ENCODE measurements at places on chromosomes 6 and 20.

- DNase-seq, result peak; percentile 85
Observed at GRCh38 chr6:42407379-42407778, 44.3 kb downstream of the TRERF1 start.

- no peak for DNase-seq
Observed at GRCh38 chr6:126204598-126204997, 135.3 kb upstream of the CENPW start.

GRCh38 chr20:3402453-3402852 is 5.0 kb downstream of the DNAAF9 start:
- no peak for DNase-seq

DNA sequence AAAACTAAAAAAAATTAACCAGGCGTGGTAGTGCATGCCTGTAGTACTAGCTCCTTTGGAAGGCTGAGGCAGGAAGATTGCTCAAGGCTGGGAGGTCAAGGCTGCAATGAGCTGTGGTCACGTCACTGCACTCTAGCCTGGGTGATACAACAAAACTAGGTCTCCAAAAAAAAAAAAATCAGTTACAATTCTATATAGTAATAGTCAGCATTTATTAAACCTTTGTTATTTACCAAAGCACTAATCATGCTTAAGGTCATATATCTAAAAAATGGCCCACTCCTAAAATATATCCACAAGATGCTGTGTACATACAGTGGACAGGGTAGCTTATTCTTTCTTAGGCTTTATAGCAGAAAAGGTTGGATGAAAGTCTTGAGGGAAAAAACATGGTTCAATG is 152.4 kb downstream of the TFAP2A start:
- no peak for DNase-seq

DNA sequence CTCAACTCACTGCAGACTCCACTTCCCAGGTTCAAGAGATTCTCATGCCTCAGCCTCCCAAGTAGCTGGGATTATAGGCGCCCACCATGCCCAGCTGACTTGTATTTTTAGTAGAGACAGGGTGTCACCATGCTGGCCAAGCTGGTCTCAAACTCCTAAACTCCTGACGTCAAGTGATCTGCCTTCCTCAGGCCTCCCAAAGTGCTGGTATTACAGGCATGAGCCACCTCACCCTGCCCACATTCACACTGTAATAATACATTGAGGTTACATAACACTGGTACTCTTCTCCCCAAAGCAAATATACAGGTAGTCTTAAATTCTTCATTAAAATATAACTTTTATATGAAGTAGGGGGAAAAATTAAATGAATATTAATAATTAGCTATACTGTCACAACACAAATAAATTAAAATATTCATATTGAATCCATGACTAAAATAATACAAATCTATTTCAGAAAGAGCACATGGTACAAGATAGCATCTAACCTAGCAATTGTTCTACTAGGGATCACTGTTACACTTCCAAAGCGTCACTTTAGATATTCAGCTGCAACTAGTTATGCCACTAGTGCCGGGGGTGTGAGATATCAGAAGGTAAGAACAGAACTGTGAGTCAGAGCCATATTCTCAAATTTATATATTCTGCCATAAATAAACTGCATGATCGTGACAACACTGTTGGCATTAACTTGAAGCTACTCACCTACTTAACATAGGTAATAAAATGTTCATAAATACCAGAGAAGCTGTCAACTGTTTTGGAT is 169.1 kb upstream of the SHLD1 start:
- peak; percentile 8 for DNase-seq

DNA sequence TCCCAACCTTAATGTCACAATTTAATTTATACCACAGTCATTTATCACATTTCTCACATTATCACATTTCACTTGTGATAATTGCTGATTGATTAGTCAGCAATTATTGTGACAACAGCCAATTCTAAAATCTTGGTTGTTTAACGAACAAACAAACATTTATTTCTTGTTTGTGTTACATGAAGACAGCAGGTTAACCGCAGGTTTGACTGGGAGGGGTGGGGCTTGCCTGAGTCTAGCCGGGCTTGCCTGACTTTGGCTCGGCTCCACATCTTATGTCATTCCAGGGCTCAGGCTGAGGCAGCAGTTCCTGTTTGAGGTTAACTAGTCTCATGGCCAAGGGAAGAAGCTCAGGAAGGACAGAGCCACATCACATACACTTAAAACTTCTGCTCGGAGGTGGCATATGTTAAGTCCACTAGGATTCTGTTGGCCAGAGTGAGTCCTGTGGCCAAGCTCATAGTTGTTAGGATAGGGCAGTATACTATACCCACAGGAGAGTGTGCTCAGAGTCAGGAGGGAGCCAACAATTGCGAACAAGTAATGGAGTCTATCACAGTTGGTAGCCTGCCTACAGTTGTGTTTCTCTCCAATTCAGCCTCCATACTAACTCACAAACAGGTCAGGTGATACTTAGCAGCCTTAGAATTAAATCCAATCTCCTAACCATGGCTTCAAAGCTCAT is 90.0 kb upstream of the IFNGR1 start:
- peak; percentile 84 for DNase-seq

GRCh38 chr6:157091243-157091642 is 232.1 kb downstream of the TMEM242 start:
- DNase-seq, result no peak

DNA sequence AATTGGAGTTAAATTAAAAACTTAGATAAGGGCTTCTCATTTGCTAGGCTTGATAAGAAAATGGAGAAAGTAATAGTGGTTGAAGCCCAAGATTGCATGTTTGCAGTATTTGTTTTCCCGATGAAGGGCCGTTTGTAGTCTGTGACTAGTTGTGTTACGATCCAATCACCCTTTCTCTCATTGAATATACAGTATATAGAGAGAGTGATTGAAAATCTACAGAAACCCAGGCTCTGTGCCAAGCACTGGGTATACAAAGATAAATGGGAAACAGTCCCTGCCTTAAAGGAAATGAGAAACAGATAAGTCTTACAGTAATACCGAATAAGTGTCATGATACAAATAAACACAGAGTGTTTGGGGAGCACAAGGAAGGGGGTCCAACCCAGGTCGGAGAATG is 55.2 kb upstream of the CDKAL1 start:
- DNase-seq, result no peak

- DNase-seq, result no peak
Observed at GRCh38 chr20:37934634-37935375, 31.9 kb downstream of the VSTM2L start.

DNA sequence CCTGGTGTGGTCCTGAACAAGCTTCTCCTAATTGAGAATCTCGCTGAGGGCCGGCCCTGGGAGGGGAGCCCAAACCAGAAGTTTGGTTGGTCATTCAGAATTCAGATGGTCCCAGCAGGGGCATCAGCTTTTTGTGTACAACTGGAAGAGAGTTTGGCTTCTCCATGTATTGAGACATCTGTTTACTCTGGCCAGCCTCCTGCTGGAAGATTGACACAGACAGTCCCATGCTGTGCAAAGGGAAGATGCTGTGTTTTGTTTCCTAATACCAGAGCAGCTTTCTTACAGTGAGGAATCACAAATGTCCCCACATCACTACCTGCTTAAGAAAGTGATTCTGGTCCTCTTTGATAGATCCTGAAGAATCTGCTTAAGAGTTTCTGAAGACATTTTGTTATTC is 97.8 kb downstream of the PLEKHG1 start:
- DNase-seq, result no peak

DNA sequence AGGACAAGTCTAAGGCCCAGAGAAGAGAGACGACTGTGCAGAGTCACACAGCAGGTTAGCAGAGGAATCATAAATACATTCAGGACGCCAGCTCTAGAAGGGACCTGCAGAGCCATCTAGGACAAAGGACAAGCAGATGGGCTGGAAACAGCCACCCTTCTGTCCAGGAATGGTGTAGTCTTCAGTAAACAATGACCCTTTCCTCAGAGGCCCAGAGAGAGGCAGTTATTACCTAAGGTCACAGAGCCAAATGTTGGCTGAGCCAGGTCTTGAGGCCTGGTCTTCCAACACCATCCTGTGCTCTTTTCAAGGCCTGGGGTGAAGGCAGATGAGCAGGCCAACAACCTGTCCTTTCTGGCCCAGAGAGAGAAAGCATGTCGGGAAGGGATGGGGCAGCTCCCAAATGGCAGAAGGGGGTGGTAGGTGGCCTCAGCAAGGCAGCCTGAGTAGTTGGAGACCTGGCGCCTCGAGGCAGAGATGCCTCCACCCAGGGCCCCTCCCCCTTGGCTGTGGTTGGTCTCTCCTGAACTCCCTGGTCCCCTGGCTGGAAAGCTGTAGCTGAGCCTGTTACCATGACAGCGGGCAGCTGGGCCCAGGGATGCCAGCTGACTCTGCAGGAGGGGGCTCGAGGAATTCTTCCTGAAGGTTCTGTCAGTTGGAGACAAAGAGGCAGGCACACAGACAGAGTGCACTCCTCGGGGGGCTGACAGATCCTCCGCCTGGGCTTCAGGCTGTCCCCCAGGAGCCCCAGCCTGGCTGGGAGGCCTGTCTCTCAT is 24.8 kb downstream of the EPB41L1 start:
- no peak for DNase-seq

GRCh38 chr6:138971601-138972000 is 16.5 kb downstream of the REPS1 start:
- DNase-seq, result peak; percentile 21

GRCh38 chr20:49282584-49283171 is 4.8 kb upstream of the ZNFX1 start:
- DNase-seq, result no peak

DNA sequence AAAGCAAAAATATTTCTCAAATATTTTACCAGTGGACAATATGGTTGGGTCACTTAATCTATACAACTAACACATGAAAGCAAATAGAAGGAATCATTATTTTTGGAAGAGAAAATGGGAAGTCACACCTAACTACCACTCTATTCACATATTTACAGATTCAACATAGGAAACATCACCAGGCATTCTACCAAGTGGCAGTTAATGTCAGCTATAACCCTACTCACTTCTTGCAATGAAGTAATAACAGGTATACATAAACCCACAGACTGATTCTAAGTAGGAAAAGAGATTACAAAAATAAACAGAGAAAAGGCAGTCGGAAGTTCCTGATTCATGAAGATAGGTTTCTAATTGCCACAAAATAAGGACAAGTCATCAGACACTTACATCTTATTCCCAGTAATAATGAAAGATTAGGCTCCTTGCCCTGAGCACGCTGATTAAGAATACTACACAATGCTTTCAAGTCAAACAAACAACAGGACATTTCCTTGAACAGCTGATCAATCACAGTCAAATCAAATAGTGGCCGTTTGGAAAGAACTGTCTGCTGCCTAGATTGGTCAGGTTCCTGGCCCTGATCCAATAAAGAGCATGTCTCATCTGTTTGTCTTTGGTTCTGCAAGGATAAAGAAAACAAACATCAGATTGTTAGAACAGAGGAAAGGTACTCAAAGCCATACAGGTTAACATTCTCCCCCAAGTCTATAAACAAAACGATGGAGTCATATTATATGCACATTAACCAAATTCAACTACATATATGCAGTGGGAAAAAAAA is 79.2 kb upstream of the PLN start:
- DNase-seq, result no peak

GRCh38 chr6:89385156-89385667 is 26.9 kb downstream of the RRAGD start:
- DNase-seq, result peak; percentile 47

GRCh38 chr6:56655249-56655648 is 12.6 kb upstream of the DST start:
- DNase-seq, result no peak

- DNase-seq, result no peak
Observed at GRCh38 chr6:89984926-89985750, 90.9 kb downstream of the GJA10 start.

DNA sequence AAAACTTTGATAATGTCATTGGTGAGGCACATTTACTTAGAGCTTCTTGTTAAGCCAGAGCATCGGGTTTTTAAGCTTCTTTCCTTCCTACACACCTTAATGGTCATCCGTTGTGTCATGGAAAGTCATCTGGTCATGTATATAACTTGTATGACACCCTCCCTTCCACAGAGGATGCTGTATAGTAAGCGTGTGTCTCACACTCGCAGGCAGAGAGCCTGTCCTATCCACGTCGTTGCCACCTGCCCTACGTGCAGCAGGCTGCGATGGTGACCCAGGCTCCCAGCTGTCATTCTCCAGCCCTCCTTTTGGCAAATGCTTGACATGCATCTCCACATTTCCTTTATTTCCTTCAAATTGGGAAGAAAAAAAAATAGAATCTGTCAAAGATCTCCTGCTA is 85.6 kb downstream of the MYB start:
- no peak for DNase-seq

GRCh38 chr6:5423251-5423650 is 161.9 kb downstream of the FARS2 start:
- DNase-seq, result no peak

DNA sequence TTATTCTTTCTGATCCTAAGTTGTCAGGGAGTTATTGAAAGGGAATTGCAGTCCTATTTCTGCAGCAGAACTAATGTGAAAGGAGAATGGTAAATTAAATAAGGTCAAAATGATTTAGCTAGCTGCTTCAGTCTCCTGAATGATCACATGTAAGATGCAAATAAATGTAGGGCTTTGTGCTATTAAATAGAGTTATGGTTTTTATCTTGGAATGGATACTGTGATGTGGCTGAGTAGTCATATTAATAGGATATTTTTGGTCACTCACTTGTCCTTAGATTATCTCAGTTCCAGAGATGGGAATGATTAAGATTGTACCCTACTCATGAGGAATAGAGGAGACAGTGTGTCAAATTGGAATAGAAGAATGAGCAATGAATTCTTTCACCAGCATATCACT is 129.6 kb downstream of the PLCB4 start:
- no peak for DNase-seq

- DNase-seq, result no peak
Observed at GRCh38 chr6:111423960-111424846, 58.8 kb downstream of the REV3L start.

GRCh38 chr6:151762817-151763216 is 44.7 kb upstream of the ESR1 start:
- no peak for DNase-seq

- peak; percentile 18 for DNase-seq
Observed at GRCh38 chr20:63498960-63499337, at the start of gene EEF1A2. Gene EEF1A2, minus strand, starts transcription at chr20:63499083. Its CDS starts 1,320 bp downstream, at chr20:63497763.

DNA sequence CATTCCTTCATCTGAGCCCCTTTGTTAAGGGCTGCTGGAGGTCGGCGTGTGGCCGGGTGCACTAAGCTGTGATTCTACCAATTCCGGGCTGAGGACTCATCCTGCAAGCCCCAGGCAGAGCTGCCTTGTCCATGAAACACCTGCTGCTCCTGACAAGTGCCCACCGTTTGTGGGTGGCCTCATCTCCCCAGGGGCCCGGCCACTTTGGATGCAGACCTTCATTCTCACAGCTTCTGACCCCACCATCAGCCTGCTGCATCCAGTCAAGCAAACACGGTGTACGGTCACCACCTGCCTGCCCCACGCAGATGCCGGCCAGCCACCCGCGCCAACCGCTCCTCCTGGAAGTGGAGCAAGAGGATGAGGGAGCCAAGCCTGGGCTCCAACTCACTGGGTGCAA is 382.7 kb downstream of the THBS2 start:
- no peak for DNase-seq

DNA sequence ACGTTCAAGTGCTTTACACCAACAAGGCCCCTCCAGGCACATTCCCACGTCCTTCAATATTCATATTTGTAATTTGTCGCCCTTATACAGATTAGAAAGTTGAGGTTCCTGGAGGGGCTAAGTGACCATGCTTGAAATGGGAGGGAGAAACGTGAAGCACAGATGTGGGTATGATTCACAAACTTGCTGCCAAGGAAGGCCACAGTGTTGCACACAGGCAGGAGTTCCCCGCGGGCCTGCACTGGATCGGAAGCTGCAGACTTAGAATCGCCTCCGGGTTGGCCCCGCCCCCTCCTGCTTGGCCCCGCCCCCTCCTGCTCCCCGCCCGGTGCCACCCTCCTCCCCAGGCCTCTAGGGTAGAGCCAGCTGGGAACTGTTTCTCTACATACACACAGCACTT is 58.2 kb upstream of the QKI start:
- DNase-seq, result peak; percentile 91

Data from inflammatory macrophage treated with lipopolysaccharide for 4 hours (primary cell).